T-helper 1 cell (primary cell): ENCODE measurements at places on chromosomes 12 and 14.

- DNase-seq = no peak
These were observed 22.3 kb upstream of the EPS8 start for GRCh38 chr12:15811214-15812127.

DNA sequence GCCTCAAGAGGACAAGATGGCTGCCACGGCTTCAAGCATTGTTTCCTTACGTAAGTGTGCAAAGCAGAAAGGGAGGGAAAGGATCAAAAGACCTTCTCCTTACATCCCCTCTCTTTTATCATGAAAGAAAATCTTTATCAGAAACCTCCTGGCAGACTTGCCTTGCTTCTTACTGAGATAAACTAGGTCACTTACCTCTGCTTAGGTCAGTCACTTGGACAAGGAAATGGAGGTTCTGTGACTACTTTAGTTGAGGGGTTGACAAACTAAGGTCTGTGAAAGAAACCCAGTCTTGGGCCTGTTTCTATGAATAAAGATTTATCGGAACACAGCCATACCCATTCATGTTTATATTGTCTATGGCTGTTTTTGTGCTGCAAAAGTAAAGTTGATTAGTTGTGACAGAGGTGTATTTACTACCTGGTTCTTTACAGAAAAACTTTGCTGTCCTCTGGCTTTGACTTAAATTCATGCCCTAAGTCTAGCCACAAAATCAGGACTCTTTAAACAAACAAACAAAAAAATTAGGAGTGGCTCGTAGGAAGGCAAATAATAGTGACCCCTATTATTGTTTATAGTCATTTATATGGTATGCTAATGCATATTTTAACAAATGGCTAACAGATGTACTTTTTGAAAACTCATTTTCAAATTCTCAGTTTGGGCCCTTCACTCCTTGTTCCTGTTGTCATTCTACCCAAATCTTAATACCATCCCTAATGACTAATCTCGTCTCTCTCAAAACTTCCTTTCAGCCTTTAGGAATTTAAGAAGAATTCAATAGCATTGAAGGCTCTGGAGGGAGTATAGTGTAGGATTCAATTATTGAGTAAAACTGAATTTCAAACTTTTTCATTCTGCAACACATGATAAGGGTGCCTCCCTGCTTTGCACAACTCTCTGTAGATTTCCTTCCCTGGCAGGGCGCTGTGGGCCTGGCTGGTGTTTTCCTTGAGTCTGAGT is 42.0 kb upstream of the ATP2B1 start:
- no peak for DNase-seq

- no peak for DNase-seq
These were observed 8.0 kb downstream of the GLIPR1 start for GRCh38 chr12:75488553-75488952.

DNA sequence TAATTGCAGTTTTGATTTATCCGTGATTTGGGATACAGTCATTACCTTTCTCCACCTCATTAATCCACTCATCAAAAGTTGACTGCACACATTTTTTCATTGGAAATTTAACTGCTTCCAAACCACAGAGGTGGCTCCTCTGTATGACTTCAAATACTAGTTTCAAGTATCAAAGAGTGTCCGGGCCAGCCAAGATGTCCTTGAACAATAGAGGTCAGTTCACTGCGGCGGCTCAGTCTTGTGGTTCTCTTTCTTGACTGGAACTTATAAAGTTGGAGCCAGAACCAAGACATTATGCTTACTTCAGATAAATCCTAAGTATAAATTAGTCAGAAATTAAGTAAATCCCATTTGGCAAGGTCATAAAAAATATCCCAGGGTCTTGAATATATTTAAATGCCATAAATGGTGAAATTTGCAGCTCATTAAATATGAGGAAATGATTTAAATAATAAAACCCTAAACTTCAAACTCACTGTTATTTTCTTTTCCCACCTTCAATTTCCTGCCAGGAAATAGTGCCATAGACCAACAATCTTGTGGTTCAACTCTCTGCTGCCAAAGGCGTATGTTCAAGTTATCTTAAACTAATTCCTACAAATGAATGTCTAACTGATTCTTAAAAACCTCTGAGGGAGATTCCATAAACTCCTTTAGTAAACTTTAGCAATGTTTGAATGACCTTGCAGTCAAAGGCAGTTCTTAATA is 360.8 kb downstream of the AEBP2 start:
- DNase-seq = no peak

DNA sequence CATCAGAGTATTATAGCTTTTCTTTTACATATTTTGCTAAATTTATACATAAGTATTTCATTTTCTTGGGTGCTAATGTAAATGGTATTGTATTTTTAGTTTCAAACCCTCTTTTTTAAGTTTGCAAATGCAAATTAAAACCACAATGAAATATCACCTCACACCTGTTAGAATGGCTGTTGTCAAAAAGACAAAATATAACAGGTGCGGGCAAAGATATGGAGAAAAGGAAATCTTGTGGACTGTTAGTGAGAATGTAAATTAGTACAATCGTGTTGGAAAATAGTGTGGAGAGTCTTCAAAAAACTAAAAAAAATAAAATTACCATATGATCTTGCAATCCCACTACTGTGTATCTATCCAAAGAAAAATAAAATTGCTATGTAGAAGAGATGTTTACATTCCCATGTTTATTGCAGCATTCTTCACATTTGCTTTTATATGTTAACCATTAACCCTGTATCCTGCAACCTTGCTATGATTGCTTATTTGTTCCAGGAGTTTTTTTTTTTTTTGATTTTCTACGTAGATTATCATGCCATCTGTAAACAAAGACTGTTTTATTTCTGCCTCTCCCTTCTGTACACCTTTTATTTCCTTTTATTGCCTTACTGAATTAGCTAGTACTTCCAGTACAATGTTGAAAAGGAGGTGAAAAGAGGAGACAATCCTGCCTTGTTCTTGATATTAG is 405.4 kb upstream of the MIS18BP1 start:
- DNase-seq = no peak

- no peak for DNase-seq
These were observed 26.2 kb downstream of the NID2 start for GRCh38 chr14:52042371-52043289.

DNA sequence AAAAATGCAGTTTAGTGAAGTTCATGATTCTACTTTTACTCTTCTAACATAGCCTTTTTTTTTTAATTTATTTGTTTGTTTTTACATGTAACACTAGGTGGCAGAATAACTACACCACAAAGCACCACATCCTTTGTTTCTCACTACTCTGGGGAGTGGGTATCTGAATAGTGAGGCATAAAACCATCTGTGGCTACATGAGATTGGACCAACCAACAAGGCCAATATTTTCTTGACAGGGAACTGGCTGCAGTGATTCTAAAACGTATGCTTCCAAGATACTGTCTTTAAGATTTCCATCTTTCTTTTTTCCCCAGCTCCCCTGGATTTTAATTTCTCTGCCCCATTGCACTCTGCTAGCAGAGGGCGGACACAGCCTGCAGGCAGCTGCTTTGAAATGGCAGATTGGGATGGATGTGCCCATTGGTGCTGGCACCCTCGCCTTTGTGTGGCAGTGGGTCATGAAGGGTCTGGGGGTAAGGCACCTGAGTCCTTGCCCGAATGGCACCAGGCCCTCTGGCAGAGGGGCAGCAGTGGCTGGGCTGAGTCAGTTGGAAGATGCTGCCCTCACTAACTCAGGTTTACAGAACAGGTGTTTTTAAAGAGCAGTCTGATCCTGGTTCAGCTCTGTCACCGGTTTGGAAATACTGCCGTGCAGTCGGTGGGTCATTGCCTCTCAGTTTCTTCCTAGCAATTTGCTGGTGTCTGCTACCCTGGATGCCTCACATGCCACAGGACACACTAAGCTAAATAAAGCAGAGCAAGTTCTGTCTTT is 429.1 kb downstream of the RAD51B start:
- no peak for DNase-seq

DNA sequence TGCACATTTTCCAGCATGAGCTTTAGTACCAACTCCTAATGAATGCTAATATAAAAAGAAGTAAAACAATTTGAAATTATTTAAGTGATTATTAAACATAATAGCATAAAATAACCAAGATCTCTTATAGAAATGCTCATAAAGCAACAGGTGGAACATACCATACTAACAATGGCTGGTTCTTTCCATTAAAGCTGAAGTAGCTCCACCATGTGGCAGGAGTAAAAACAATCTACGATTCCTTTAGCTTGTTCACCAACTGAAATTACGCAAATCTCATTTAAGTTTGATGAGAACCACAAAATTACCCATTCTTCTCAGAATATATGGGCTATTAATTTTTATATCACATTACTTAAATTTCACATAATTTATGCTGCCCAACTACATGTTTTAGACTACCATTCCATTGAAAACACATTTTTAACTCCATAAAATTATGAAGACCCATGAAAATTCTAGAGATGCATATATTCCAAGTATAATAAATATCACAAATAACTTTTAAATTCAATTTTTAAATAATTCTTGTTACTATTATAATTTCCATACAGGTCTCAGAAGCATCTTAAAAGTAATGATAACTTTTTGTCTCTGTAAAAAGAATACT is 213.6 kb downstream of the DAD1 start:
- no peak for DNase-seq

DNA sequence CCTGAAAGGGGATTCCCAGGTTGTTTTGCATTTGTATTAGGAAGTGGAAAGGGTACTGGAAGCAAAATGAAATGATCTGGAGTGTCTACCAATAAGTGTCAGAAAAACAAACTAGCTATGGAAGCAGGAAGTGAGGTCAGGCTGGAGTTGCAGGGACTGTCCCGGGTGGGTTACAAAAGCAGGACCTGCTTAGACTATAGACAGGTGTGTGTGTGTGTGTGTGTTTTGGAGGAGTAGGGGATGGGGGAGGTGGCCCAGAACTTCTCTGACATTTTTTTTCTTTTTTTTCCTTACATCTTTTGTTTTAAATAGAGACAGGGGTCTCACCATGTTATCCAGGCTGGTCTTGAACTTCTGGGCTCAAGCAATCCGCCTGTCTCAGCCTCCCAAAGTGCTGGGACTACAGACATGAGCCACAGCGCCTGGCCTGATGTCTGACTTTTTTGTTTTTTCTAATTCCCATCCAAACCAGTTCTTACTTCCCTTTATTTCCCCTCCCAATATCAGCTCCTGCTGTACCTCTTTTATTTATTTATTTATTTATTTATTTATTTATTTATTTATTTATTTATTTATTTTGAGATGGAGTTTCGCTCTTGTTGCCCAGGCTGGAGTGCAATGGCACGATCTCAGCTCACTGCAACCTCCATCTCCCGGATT is 512 bp upstream of the RND1 start:
- DNase-seq = no peak

- no peak for DNase-seq
These were observed 50.4 kb downstream of the DICER1 start for GRCh38 chr14:95106971-95107370.

DNA sequence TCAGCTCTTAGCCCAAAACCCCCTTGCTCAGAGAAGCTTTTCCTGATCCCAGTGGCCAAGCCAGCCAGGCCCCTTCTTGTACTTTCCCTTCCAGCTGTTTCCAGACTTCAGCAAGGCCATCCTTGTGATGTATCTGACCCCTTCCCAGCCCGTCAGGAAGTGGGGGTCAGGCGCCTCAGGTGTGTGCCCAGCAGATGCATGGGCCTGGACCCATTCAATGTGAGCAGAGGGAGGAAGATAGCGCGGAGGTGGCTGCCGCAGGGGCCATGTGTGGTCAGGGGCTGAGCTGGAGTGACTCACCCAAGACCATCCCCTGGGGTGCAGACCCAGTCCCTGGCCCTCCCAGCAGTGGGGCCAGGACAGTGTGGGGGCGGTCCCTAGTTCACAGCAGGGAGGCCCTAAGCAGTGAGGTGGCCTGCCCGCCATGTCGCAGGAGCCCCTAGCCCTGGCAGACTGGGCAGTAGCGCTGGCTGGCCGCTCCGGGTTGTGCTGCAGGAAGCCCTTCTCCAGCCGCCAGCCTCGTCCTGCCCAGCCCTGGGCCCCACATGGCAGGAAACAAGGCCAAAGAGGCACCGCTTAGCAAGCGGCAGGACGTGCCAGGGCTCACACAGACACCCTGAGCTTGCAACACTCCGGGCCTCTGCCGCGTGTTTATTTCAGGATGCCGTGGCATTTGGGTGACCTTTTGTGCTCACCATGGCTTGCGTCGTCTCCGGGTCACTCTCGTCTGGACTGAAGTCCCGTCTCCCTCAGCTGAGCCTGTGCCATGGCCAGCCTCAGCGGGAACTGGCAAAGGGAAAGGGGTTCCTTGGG is 12.0 kb downstream of the ADSS1 start:
- no peak for DNase-seq

DNA sequence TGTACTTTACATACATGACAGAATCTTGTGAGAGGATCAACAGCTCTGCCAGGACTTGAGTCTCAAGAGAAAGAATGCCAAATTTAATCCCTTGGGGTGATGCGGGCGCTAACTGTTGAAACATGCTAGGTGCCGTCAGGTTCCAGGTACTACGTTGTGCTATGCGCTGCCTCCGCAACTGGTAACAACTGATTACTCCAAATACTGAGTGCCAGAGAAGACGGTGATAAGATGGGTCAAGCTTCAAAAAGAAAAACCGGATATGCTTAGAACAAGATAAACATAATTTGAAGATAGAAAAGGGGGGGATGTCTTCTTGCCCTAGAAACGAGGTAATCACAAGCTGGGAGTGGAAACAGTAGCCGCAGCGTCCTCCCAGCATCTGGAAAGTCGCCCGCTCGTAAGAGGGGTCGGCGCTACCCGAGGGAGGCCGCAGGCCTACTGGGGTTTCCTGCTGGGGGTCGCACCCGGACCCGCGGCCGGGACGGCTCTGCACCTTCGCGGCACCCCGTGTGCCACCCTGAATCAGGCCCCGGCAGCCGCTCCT is 678 bp downstream of the ZBTB25 start:
- peak; percentile 29 for DNase-seq

- DNase-seq = no peak
These were observed 45.4 kb upstream of the GZMB start for GRCh38 chr14:24679248-24679961.

DNA sequence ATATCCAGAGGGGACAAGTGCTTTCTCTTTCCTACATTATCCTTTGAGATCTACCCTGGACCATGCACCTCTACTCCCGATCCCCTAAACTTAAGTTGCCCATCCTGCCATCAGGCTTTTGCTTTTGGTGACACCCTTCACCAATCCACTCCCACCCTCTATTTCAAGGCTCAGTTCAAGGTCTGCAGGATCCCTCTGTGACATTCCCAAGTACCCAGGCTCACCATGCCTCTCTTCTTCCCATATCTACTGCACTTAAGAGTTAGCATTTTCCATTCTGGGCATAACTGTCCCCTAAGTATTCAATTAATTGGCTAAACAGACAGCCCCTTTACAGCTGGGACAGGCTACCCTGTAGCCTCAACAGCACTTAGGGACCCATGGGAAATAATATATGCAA is 3.1 kb downstream of the NFYB start:
- DNase-seq = no peak

DNA sequence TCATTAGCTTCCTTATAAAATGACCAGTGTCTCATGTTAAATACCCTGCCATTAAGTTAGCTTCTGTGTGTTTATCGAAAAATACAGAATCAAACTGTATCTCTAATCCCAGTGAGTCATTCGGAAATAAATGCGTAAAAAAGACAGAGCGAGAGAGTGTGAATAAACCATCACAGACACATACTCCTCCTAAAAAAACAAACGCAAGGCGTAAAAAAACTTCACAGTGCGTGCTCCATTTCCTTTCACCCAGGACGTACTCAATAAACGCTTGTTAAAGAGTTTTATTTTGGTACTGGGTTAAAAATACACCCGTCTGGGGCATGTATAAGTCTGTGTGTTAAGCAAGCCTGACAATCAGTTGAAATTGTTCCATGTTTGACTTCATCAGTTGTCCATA is 58.8 kb upstream of the ISM2 start:
- no peak for DNase-seq
